ENCODE measurements at places on chromosomes 2 and 18. TPM values are rescaled to one million over a fixed set of nuclear protein-coding genes. Genes with fewer than 3 reads are reported as not detected.

DNA sequence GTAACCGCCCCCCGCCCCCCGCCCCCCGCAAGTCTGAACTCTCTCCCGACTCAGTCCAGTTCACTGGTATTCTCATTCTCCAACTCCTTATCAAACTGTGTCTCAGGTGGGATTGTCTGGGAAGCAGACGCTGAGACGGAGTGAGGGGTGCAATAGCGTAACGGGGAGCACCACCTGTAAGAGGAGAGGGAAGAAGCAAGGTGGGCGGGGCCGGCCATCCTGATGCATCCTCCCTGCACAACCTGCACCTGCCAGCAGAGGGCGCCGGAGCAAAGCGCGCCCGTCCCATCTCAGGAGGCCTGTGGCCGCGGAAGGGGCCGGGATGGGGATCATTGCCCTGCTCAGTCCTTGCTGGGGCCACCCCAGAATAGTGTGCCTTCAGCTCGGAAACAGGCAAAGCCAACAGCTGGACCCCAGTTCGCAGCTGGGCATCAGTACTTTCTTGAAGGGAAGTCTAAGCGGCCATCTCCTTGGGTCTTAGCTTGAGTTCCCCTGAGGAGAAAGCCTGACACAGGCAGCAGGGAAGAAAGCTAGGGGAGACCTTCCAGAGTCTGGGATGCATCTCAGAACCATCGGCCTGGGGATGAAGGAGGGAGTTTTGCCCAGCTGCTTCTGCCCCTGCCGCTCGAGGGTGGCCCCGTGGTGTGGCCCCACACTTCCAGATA is 208.0 kb downstream of the TFCP2L1 start:
- no peak for DNase-seq

- DNase-seq = no peak
Observed at GRCh38 chr2:96344011-96344410, 8.4 kb downstream of the NCAPH start.

The EMX1 gene
- 0.02 TPM for polyA plus RNA-seq

The TRABD2A gene
- polyA plus RNA-seq = 2.6 TPM

Data from lung (tissue), 17 donors.